ENCODE measurements at places on chromosomes 7 and 10. TPM values are rescaled to one million over a fixed set of nuclear protein-coding genes. Genes with fewer than 3 reads are reported as not detected.

EBLN1 gene
- not detected for total RNA-seq

CPN1 gene
- not detected for total RNA-seq

DNA sequence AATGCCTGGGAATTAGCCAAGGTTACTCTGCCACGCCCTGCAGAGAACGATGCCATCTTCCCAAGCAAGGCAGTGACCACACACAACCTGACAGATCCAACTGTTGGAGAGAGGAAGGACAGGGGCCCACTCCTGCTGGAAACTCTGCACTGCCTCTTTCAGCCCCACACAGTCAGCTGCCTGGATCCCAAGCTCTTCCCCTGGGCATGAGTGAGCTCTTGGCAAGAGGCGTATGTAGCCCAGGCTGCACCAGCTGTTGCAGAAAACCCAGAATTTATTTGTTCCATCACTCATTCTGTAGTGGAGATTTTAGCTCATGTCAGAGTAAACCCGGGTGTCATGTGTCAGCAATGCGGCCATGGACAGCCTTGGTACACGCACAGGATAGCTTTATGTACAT, 135.1 kb upstream of the TRIM24 start:
- DNase-seq, result no peak

DNA sequence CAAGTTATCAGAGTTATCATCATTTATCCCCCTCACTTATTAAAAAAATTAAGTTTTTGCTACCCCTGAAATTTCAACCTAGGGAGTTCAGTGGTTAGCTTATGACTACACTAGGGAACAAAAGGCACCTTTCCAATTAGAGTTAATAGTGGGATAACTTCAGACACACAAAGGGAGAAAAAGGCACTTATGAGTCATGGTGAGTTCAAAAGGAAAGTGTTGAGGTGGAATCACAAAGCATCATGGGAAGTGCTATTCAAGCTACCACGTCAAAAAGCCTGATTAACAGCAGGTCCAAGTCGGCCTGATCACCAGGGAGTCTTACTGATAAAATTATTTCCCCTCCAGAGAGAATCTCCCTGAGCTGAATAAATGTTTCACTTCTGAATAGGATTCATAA, 165.7 kb downstream of the C7orf25 start:
- no peak for DNase-seq

GRCh38 chr7:155791836-155792235, 20.4 kb downstream of the SHH start:
- DNase-seq, result no peak

- DNase-seq, result no peak
Measured at GRCh38 chr7:131012477-131013031, 278.5 kb upstream of the KLF14 start.

DNA sequence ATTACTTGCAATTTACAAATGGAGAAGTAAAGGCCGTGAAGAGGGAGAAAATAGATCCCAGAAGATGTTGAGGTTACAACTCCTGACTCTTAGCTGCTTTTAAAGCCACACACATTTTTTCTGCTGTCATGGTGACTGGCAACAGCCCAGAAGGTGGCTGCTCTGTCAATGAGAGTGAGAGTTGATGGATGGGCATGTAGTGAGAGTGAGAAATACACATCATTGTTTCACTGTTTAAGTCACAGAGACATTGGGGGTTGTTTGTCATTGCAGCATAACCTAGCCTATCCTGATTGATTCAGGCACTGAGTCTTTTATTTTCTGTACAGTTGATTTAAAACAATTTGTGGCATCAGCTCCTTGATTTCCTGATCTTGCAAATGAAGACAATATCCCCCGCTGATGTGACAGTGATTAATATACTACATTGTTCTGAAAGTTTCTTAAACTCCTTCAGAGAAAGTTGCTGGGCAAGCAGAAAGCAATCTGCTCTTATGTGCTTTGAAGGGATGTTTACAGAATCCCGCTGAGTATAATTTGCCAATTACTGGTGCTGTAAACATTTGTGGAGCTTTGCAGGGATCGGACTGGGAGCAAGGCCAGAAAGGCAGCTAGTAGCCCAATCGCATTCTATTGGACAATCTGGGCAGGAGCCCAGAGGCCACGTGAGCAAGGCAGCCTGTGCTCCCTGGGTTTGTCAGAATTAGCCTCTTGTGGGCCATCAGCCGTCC, 229.6 kb downstream of the PRPF18 start:
- DNase-seq, result peak; percentile 30

DNA sequence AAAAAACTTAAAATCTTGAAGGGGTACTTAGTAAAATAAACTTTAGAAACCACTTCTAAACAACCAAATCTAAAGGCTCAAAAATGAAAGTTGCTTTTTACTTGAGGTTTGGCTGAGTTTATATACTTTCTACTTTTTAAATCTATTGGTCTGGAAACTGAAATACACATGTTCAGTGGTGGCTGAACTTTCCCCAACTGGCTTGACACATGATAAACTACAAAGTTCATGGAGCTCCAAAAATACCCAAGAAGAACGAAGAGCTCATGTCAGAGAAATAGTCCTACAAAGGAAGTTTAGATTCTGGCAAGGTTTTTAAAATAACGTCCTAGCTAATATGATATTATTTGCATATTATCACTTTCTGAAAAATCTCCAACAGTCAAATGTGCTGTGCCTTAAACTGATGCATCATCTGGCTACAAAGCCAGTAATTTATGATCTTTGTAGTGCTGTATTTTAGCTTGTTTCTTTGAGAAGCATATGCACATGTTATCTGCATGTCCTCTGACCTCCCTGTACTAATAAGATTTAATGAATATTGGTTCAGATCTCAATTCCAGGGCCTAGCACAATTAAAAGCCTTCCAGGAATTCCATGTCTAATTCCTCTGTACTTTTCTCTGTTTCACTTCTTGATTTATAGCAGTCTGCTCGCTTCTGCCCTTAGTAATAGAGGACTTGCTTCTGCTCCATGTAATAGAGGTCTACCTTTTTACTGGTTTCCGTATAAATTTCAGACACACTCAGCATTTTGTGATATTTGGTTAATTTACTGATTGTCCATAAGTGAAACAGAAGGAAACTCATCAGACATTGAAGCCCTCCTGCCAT, 28.2 kb downstream of the SEMA3C start:
- no peak for DNase-seq

- DNase-seq, result no peak
Measured at GRCh38 chr10:24579906-24580305, 143.8 kb downstream of the ARHGAP21 start.

GRCh38 chr7:100585511-100586265, at the start of gene LRCH4:
Gene LRCH4 (minus strand): TSS chr7:100586129. CDS start chr7:100586100, 29 bp downstream.
- no peak for DNase-seq

DNA sequence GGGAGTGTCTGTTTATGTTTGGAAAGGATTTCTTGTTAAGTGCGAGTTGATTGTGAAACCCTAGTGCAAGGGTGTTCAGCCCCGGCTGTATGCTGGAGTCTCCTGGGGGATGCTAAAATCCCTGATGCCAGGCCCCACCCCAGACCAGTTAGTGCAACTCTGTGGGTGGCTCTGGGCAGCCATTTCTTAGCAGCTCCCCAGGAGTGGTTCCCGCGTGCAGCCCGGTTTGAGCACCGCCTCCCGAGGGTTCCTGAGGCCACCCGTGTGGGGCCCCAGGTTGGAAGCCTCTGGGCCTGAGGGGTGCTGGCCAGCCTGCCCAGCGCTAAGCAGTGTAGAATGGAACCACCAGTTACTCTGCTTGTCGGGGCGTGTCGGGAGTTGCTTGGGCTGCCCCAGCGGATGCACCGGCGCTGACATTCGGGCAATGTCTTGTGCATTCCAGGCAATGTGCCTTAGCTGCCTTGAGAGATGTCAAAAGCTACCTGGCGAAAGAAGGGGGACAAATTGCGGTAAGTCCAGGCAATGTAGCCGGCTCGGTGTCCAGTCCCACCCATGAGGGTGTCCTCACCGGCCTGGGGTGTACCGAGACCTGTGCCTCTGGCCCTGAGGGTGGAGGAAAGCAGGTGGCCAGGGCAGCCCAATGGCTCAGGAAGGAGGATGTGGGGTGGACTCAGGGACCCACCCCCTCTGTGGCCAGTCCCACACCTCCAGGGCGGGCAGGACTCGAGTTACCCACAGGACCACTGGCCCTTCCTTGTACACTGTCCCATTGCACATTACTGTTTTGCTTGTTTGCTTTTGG, 13.2 kb downstream of the PFKFB3 start:
- no peak for DNase-seq

DNA sequence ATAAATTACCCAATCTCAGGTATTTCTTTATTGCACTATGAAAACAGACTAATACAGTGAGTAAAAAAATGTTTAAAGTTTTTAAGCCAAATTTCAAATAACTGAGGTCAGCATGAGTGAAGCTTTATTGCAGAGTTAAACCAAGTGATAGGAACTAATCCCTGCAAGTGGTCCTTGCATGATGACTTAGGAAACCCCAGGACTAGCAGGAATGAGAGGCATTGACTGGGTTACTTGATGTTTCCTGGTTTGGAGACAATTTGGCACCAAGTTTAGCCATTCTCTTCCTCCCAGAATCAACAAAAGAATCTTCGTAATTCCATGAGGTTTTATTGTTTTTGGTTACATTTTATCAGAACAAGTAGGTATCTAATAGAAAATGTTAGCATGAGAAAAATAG, 194.2 kb downstream of the BICC1 start:
- DNase-seq, result no peak

All from endothelial cell of umbilical vein (primary cell).